ENCODE measurements at places on chromosomes 12 and 14.
A peak's percentile ranks its signal among the peaks of the same experiment; 100 is the strongest.

DNA sequence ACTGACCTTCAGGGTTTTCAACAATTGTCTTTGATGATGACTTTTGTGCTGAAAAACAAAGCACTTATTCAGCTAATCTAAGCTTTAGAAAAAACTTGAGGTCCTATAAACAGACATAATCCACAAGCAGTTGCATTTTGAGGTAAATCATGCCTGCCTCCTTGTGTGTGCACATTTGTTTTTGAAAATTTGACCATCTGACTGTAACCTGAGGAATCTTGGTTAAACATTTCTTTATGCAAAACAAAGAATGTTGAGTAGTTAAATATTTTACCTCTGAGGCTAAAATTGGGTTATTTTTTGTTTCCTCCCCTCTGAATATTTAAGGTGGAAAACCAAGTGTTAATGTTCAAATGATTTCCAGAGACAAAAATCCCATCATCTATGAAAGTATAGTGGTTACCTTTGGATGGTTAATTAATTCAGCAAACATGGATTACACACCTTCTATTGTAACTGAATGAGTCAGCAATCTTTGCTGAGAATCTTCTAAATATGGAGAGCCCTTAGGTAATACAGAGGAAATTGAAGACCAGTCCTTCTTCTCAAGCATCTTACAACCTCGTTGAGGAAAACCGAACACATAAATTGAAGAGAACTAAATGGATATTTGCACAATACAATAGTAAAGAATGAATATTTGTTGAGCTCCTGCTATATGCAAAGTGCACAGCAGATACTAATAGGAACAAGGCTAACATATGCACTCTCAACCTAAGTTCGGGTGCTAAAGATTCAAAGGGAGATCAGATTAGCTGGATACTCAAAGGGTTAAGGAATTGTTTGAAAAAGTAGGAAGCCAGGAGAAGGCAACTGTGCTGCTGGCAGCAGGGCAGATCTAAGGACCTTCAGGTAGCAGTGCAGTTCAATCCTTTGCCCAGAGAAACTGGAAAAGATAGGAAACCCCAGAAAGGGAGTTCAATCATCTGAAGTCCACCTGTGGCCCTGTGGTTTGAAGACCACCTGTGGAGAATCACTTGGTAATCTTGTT is 115.2 kb downstream of the BMP4 start:
- DNase-seq = no peak

DNA sequence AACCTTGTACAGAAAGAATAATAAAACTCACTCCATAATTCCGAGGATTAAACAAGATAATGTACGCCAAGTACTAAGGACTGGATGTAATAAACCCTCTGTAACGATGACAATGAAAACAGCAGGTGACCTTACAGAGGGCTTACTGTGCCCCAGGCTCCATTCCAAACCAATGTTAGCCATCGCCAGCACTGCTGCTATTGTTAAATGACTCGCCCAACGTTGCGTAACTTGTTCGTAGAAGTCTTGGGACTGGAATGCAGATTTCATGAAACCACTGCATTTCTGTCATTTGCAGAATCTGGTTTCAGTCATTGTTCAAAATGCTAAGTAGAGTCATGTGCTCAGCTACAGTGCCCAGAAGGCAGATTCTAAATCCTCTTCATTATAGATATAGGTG is 728 bp upstream of the STON2 start:
- peak; percentile 5 for DNase-seq

- no peak for DNase-seq
Observed at GRCh38 chr12:48352157-48352760, 1.5 kb upstream of the ZNF641 start.

GRCh38 chr14:39876916-39877315 is 444.7 kb upstream of the FBXO33 start:
- no peak for DNase-seq

DNA sequence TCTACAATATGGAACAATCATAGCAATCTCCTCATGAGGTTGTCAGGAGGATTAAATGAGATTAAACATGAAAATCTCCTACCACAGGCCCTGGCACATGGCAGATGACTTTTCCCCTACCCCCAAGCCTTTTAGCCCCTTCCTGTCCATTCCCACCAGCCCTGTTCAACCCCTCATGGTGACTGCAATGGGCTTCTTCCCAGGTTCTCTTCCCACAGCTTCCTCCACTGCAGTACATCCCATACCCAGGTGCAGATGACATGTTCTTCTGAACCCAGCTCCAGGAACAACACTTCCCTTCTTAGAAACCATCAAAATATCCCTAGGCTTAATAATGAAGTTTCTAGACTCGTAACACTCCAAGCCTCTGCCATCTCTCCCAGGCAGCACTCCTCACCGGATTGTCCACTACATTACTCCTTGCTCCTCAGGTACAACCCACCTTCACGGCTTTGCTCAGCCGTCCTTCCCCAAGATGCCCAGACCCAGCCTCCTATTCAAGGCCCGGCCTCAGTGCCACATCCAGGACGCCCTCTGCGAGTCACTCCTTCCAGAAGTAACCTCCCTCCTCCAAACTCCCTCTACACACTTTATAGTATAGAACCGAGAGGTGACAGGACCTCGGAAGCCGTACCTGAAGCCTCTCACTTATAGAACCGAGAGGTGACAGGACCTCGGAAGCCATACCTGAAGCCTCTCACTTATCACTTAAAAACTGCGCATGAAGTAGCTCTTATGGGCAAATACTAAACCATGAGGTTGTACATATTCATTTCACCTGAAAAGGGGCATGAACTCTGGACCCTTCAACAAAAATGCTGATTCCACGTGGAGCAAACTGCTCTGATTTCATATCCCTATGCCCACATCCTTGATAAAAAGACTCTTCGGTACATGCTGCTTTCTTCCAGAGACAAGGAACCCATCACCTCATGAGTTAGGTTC is 1.5 kb downstream of the CRACR2A start:
- no peak for DNase-seq

DNA sequence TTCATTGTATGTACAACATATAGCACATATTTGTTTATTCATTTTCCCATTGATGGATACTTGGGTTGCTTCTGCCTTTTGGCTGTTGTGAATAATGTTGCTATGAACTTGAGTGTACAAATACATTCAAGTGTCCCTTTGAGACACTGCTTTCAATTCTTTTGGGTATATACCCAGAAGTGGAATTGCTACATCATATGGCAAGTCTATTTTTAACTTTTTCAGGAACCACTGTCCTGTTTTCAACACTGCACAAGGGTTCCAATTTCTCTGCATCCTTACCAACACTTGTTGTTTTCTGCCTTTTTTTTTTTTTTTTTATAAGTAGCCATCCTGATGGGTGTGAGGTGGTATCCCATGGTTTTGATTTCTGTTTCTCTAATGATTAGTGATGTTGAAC is 15.9 kb downstream of the RBMS2 start:
- DNase-seq = no peak

DNA sequence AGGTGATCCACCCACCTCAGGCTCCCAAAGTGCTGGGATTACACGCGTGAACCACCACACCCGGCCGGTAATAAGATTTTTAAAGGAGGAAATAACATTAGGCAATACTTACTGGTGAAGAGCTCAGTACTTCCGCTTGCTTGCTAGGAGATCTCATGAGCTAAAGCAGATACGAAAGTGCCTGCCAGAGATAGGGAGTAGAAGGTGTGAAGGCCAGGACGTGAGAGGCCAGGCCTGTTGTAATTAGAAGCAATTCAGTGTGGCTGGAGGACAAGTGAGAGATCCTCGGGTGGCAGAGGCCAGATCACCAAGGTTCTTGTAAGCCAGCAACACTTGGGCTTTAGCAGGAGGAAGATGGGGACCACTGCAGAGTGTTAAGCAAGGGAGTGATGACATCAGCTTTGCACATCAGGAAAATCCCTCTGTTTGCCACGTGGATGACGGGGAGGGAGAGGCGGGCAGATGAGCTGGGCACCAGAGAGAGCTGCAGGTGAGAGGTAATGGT is 7.6 kb downstream of the TECPR2 start:
- no peak for DNase-seq

DNA sequence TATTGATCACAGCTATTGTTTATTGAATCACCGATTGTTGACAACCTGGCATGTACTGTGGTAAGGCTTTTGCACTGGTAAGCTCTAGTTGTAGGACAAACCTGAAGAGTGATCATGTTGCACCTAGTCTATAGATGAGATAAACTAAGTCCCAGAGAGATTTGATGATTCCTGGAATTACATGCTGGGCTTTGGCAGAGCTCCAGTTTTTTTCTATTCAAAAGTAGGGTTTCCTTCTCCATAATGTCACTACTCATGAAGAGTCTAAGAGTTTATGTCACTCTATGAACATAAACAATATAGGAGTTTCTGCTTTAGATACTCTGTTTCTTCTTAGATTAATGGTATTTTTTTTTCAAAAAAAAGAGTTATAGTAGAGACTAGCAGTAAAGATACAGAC is 72.0 kb downstream of the BMP4 start:
- DNase-seq = no peak

GRCh38 chr12:84920331-84920730 is 7.7 kb upstream of the SLC6A15 start:
- no peak for DNase-seq

DNA sequence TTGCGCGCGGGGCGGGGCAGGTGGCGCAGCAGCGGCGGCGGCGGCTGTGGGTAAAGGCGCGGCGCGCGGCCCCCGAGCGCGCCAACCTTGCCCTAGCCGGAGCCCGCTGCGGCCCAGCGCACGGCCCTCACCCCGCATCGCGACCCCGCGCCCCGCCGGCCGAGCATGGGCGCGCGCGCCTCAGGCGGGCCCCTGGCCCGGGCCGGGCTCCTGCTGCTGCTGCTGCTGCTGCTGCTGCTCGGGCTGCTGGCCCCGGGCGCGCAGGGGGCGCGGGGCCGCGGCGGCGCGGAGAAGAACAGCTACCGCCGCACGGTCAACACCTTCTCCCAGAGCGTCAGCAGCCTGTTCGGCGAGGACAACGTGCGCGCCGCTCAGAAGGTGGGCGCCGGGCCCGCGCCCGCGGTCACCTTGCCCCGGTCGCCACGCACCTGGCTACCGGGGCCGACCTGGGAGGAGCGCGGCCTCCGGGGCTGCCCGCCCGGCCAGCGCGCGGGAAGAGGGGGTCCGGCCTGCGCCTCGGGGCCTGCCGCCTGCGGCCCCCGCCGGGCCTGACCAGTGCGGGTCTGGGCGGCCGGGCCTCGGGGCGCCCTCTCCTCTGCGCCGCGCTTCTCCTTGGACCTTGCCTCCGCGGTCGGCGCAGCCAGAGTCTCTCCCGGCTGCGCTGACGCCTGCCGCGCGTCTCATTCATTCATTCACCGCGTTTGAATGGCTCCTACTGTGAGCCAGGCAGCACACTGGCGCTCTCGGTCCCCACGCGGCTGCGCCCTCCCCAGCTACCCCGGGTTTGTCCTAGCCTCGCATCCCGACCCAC is at the start of gene BRI3BP:
Gene BRI3BP (plus strand): TSS at position 20 of the 811 bp plus-strand sequence. CDS start 146 bp downstream, at position 166.
- DNase-seq = peak; percentile 68

DNA sequence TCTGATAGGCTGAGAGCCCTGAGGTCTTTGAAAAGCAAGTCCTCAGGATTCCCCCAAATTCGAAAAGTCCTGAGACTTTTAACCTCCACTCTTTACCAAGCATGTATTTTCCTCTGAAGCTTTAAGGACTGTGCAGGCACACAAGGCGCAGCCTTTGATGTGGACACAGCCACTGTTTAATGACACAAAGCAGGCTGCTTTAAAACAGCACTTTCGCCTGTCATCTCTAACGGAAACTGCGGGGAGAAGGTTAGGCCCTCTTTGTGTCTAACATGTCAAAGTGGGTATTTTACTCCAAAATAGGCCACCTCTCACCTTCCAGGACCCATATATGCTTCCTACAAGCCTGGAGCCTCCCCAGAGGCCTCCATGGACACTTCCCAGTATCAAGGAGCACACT is 159.2 kb downstream of the GCH1 start:
- DNase-seq = no peak

DNA sequence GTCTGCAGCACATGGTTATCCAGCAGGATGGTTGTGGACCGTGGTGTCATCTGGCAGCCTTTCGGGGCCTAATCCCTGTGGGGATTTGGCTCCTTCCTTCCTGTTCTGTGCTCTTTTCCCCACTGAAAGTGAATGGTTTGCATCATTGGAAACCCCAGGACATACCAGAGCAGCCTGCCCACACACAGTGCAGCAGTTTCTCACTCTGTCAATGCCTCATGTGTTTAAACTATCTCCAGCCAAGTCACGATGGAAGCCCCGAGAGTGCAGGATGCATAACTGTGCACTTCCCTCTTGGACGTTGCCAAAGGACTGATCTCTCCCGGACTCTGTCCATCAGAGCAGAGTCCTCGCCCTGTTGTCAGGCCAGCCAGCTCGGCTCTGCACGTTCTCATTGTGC is 29.0 kb upstream of the AMN start:
- DNase-seq = no peak

DNA sequence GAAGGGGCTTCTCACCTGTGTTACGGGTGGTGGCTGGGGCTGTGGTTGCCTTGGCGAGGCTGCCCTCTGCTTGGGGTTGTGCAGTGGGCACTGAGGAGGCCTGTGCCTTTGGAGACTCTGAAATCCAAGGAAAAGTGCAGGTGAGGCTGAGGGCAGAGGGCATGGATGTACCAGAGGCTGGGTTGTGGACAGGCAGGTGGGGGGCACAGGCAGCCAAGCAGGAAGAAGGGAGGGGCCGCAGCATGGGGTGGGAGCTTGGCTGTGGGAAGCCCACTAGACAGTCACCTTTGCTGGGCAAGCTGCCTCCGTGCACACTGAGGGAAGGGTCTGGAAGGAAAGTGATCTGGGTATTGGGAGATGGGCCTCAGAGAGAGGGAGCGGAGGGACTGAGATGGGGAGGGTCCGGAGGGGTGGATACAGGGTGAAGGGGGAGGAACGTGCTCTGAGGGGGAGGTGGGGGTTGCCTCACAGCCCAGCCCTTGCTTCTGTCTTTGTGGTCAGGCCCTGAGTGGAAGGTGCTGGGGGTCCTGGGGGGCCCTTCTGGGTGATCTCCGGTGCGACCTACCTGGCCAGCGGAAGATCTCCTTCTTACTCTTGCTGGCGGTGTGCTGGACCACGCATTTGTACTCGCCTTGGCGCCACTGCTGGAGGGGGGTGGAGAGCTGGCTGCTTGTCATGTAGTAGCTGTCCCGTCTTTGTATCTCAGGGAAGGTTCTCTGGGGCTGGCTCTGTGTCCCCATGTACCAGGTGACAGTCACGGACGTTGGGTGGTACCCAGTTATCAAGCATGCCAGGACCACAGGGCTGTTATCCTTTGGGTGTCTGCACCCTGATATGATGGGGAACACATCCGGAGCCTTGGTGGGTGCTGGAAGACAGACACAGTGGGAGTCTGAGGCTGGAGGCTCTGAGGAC is 318.7 kb downstream of the TMEM121 start:
- no peak for DNase-seq

- DNase-seq = no peak
Observed at GRCh38 chr14:55043528-55043927, 7.9 kb upstream of the MAPK1IP1L start.

- no peak for DNase-seq
Observed at GRCh38 chr12:6049992-6050391, 74.5 kb downstream of the VWF start.

DNA sequence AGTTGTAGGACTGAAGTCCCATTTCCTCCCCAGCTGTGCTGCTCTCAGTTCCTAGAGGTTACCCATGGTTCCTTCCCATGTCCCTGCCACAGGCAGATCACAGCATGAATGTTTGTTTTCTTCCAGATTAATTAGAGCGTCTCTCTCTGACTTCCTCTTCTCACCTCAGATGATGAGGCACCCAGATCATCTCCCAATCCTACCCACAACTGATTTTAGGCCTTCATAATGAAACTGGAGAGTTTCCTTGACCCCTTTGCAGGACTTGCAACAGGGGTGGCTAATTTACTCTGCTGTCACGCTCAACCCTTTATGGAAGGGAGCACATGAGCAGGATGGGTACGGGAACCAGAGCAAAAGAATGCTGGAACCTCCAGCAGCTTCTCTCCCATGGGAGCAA is 32.1 kb upstream of the TXNRD1 start:
- DNase-seq = no peak

All from H54 (cell line).